ENCODE measurements at places on chromosomes 2 and 18.

- DNase-seq: no peak
Measured at GRCh38 chr2:191169456-191170300, 18.9 kb upstream of the STAT4 start.

- DNase-seq: peak; percentile 14
Measured at GRCh38 chr18:961644-962355, 57.1 kb downstream of the ADCYAP1 start.

DNA sequence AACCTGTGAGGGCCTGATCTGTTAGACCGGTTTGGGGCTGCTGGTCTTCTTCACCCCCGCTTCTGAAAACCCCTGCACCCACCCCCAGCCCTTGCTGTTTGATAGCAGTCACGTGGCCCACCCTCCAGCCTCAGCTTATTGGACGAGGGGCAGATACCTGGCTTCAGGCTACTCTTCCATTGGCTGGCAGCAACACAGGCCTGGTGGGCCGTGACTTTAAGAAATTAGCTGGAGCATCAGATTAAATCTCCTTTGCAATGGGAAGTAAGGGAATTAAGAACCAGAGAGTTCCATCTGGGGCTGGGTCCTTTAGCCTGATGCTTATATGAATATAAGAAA, 107.3 kb downstream of the KLHL29 start:
- no peak for DNase-seq

DNA sequence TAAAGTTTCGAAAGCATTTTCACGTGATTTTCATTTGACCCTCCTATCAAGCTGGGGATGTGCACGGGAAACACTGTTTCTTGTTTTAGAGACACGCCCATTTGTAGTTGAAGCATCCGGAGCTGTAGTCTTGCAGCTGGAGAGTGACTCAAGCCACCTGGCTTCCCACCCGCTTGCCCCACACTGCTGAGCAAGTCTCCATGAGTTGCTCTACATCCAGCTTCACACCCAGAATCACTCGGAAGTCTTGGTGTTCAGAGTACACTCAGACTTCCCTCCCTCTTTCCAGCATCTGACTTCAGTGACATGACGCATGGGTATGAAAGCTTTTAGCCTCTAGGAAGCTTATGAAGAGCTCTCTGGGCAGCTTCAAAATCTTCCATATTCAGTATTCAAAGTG, 262.4 kb downstream of the NBAS start:
- DNase-seq: no peak

DNA sequence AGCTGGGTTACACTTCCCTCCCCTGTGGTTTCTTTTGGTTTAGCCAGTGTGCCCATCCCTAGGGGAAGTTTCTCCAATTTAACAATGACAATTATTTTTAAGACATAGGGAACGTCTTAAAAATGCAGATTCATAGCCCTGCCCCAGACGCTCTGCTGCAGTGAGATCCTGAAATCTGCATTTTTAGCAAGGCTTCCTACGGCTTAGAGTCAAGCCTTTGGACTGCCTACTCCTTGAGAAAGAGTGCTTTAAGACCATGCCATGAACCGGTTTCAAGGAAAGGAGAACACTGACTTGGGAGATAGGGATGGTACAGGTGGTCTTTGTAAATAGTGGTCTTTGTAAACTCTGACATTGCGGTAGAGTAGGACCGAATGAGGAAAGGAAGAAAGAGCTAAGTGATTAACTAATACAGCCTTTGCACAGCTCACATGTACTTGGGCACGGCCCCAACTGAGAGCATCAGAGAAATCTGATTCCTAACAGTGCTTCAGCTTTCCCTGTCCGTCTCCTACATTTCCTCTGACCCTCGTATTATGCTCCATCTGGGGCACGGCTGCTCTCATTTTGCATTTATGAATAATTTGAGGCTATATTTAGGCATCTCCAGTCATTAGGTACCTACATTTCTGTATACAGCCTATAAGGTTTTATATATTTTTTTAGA, 217.6 kb upstream of the TANK start:
- no peak for DNase-seq

DNA sequence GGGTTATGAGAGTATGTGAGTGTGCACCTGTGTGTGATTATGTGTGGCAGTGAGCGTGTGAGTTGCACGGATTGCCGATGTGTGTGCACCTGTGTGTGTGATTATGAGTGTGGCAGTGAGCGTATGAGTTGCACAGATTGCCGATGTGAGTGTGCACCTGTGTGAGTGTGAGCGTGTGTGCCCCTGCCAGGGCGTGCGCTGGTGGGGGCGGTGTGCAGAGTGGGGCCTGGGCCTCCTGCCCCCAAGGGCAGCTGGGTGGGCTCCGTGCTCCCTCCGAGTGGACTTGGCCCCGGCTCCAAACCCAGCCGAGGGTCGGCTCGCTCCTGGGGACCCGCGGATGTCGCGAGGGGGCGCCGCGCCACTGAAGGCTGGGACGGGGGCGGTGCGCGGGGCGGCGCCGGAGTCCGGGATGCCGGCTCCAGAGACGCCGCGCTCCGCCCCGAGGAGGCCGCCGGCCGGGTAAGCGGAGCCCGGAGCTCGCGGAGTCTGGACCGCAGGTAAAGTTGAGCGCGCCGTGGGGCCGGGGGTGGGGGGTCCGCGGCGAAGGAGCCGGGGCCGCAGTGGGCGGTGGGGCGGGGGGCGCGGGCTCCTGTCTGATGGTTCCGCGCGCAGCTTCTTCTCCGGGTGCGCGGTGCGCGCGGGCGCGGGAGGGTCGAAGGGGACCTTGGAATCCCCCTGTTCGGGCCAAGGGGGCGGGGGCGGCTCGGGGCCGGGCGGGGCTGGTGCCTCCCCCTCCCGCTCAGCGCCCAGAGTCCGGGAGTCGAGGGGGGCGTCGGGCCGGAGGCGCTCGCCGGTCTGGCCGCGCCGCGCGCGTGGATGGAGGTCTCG, at the start of gene KCNG2:
Gene KCNG2 (plus strand): TSS at position 421 of the 828 bp plus-strand sequence. CDS start 65,730 bp downstream, outside the sequence.
- no peak for DNase-seq

DNA sequence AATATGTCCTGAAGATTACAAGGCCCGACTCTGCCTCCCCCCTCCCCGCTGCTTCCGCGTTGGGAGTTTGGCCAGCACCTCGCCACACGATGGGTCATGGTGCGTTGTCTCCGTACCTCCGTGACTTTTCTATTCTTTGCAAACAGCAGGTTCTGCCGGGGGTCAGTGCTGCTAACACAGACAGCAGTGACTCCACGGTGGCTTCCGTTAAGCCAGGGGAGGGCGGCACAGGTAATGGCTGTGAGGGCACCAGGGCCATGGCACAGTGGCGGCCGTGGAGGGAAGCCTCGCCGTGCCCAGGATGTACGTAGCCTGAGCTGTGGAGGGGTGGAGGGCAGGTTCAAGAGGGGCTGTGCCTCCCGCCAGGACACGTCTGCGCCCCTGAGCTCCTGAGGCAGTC, 115.5 kb downstream of the NFATC1 start:
- DNase-seq: no peak

DNA sequence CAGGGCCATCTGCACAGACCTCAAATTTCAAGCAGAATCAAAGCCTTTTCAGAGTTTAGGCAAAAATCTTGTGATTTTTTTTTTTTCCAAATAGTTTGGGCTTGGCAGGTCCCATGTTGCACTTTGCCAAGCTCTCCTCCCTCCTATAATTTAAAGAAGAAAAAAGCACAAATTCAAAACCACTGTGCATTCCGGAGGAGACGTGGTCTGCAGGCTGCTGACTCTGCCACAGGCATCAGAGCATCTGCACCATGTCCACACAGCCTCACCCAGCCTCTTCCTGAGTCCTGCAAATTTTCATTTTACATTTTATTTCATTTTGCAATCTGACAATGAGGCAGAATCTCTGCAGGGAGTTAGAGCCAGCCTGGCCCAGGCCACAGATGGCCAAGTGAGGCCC, 15.7 kb upstream of the GPC1 start:
- no peak for DNase-seq

GRCh38 chr2:71150082-71150816, 19.8 kb downstream of the MPHOSPH10 start:
- no peak for DNase-seq

GRCh38 chr2:209767316-209767715, 4.3 kb upstream of the UNC80 start:
- DNase-seq: no peak

GRCh38 chr2:11344956-11345677, 681 bp upstream of the ROCK2 start:
- DNase-seq: peak; percentile 73

GRCh38 chr2:162126111-162126519, 25.9 kb downstream of the GCG start:
- no peak for DNase-seq

DNA sequence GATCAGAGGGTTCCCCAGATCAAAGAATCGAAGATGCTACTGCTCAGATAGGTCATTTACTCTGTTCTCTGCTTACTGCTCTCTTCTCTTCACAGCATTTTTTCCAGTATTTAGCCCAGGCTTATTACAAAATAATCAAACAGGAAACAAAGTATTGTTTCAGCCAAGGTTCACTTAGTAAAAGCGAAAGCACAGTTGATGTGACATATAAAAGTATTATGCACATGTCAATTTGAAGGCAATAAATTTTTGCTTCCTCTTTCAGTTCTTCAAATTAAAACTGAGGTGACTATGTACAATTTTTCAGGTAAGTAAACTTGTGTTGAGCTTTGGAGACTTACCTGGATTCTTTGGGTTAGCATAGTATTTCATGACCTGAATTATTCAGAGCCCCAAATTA, 262.8 kb upstream of the CHST9 start:
- no peak for DNase-seq

DNA sequence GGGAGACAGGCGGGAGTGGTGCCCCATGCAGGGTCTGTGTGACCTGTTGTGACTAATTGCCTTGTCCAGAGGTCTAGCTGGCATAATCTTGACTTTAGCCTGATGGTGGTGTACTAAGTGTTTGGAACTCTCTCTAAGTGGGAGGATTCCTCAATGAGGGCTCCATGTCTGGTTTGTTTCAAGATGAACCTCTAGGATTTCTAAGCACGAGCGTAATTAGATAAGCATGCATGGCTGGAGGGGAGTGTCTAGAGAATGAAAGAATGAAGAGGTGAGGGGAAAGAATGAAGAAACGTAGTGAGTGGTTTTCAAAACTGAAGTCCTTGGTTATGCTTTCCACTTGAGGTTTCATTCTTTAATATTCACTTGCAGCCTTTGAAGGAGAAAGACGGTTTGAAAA, 833.2 kb upstream of the GYPC start:
- no peak for DNase-seq

All from substantia nigra (tissue), 51 donors.